ENCODE measurements at places on chromosomes 5 and 9. TPM values are rescaled to one million over a fixed set of nuclear protein-coding genes. Genes with fewer than 3 reads are reported as not detected.

DNA sequence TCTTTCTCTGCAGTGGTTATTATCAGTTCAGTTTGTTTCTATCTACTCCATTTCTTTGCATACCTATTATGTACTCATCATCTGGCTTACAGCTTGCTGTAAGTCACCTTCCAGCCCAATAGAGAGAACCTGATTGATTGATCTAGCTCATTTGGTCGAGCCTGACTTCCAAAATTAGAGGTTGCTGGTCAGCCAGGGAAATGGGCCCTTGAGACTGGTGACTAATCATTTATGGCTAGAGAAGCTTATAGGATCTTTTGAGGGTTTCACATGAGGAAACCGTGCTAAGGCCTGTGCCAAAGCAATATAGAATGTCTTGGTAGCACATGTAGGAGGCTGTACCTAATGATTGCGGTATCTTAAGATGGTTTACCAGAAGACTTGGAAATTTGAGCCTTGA, 5.8 kb downstream of the SREK1 start:
- DNase-seq = no peak

CFAP90 gene
- total RNA-seq = 0.29 TPM

DNA sequence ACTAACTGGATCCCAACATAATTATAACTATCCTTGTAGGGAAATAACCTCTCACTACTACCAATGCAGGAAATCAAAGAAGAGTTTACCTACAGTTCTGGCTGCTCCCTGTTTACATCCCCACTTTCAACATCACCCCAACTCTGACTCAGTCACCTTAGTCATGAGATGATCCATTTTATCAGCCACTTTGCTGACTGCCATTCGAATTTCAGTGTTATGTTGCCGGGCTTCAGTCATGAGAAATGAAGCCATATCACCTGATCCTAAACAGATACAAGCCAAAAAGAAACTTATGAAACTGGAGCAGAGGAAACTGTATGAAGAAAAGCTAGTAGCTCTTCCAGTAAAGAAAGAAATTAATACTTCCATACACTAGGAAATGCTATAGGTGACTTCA, 33.7 kb downstream of the SLC31A2 start:
- DNase-seq = no peak

TTC16 gene
- not detected for total RNA-seq

CCDC192 gene
- total RNA-seq = not detected

- no peak for DNase-seq
Measured at GRCh38 chr5:109741390-109741789, 51.7 kb downstream of the MAN2A1 start.

DRD1 gene
- not detected for total RNA-seq

- no peak for DNase-seq
Measured at GRCh38 chr5:14450018-14450524, 131.5 kb upstream of the OTULINL start.

GRCh38 chr9:109770101-109770500, 9.9 kb upstream of the PALM2AKAP2 start:
- no peak for DNase-seq

PCDHA9 gene
- total RNA-seq = not detected

DNA sequence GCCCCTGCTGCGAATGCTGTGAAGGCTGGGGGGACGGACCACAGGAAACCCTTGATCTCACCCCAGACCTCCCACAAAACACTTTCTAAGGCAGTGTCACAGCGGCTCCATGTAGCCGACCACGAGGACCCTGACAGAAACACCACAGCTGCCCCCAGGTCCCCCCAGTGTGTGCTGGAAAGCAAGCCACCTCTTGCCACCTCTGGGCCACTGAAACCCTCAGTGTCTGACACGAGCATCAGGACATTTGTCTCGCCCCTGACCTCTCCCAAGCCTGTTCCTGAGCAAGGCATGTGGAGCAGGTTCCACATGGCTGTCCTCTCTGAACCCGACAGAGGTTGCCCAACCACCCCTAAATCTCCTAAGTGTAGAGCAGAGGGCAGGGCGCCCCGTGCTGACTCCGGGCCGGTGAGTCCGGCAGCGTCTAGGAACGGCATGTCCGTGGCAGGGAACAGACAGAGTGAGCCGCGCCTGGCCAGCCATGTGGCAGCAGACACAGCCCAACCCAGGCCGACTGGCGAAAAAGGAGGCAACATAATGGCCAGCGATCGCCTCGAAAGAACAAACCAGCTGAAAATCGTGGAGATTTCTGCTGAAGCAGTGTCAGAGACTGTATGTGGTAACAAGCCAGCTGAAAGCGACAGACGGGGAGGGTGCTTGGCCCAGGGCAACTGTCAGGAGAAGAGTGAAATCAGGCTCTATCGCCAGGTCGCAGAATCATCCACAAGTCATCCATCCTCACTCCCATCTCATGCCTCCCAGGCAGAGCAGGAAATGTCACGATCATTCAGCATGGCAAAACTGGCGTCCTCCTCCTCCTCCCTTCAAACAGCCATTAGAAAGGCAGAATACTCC, 84.7 kb downstream of the GOLPH3 start:
- DNase-seq = no peak

- no peak for DNase-seq
Measured at GRCh38 chr5:33631139-33631538, 190.4 kb downstream of the TARS1 start.

DNA sequence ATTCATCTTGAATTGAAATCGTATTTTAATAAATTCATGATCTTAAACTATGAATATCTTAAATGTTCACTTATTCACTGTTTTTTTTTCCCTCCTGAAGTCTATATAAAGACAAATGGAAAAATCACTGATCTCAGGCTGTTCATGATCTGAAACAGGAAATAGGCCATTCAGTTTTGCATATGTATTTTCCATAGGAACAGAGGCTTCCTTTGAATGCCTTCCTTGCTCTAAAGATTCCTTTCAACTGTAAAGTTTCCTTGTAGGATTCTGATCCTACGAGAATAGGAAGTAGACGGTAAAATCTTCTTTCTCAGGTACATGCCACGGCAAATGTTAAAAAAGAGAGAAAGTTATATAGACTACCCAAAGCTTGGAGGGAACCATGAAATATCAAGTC, 194.4 kb upstream of the PPP1R2B start:
- DNase-seq = no peak

GRCh38 chr9:133711428-133712220, 26.5 kb downstream of the SARDH start:
- no peak for DNase-seq

- DNase-seq = no peak
Measured at GRCh38 chr9:16043756-16044578, 491.1 kb downstream of the CCDC171 start.

DNA sequence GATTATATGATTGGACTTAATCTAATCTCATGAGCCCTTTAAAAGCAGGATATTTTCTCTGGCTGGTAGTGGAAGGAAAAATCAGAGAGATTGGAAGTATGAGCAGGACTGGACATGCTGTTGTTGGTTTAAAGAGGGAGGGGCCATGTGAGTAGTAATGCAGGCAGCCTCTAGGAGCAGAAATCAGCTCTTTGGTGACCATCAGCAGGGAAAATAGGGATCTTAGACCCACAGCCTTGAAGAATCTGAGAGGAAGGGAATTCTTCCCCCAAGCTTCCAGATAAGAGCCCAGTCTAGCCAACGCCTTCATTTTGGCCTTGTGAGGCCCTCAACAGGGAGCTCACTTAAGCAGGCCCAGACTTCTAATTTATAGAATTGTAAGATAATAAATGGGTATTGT, 9.5 kb downstream of the SH3GL2 start:
- DNase-seq = no peak

- DNase-seq = no peak
Measured at GRCh38 chr5:77077829-77078176, 9.3 kb downstream of the ZBED3 start.

- no peak for DNase-seq
Measured at GRCh38 chr9:20805766-20806165, 121.7 kb downstream of the FOCAD start.

GRCh38 chr9:107693625-107694326, 204.2 kb upstream of the KLF4 start:
- DNase-seq = no peak

- no peak for DNase-seq
Measured at GRCh38 chr5:171639966-171640365, 145.7 kb upstream of the SMIM23 start.

DNA sequence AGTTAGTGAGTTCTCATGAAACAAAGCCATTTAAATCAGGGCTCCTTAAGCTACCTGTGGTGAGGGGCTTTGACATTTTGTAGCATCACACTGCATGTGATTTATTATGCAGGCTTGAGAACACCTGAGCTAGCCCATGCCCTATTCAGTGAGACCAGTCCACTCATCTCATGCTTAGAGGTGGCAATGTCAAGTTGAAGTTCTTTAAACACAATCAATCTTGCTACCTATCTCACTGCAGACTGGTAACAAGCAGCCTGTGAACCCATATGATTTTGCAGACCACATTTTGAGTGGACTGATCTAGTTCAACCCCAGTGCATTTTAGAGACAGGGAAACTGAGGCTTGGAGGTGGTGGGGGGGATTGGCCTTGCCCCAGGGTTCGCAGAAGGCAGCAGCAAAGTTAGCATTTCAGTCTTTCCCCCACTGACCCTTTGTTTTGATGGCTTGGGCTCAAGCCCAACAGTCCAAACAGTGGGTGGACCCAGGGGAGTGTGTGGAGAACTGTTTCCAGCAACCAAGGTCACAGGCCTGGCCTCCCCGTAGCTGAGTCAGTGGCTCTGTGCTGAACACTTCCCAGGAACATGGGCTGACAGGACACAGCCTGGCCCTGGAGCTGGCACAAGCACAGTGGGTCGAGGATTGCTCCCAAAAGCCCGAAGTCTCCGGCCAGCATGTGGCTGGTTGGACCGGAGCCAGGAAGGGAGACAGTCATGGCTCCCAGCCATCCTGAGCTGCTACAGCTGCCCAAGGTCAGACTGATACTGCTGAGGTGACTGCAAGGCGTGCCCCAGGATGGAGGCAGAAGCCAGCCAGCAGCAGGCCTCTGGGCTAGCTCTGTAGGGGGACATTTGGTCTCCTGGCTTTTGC, 95.3 kb downstream of the RGS3 start:
- DNase-seq = no peak

RLN1 gene
- 0.44 TPM for total RNA-seq

GRCh38 chr9:1473956-1474634, 423.9 kb downstream of the DMRT2 start:
- DNase-seq = no peak

GRCh38 chr5:68454766-68455165, 239.2 kb downstream of the PIK3R1 start:
- DNase-seq = no peak

GRCh38 chr5:154486427-154486866, 8.4 kb upstream of the HAND1 start:
- no peak for DNase-seq

GARIN3 gene
- total RNA-seq = not detected

CKMT2 gene
- total RNA-seq = not detected

GRCh38 chr5:6457592-6457991, 8.9 kb downstream of the UBE2QL1 start:
- no peak for DNase-seq

IL5 gene
- total RNA-seq = not detected

DNA sequence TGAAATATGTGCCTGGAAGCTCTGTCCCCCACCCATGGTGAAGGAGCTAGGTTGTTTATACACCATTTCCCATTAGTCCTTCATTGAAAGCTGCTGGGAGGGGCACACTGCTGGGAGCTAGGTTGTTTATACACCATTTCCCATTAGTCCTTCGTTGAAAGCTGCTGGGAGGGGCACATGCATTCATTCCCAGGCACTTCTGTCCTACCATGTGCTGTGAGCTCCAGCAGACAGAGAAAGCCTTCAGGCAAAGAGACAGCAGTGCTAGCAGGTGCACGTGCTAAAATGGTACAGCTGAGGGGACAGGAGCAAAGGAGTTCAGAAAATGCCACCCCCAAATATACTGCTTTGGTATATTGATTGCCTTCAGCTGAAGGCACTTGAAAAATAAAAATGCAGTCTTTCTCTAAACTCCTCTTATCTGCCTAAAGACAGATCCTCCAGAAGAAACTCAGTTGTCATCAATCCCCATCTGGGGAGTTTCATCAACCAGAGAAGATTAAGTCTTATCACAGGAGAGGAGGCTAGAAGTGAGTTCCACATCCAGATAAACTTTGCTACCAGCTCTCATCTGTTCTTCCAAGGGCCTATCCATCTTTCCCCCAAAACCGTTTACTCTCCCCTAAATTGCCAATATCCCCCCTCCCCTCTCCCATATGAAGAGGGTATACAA, 27.7 kb upstream of the DAPK1 start:
- no peak for DNase-seq

HTR1A gene
- not detected for total RNA-seq
